ENCODE measurements at places on chromosomes 5 and 9.

DNA sequence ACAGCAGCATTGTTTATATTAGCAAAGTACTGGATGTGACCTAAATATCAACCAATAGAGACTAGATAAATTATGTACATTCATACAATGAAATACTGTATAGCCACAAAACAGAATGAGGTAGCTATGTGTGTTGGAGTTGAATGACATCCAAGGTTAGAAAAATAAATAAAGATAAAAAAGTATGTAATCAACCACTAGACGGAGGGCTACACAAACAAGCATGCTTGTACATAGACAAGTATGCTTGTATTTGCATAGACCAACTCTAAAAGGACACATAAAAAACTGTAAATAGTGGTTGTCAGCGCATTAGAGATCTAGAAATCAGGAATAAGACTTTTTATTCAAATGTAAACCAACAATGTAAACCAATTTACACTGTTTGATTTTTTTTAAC is 3.0 kb downstream of the FEM1C start:
- ATAC-seq, result no peak

DNA sequence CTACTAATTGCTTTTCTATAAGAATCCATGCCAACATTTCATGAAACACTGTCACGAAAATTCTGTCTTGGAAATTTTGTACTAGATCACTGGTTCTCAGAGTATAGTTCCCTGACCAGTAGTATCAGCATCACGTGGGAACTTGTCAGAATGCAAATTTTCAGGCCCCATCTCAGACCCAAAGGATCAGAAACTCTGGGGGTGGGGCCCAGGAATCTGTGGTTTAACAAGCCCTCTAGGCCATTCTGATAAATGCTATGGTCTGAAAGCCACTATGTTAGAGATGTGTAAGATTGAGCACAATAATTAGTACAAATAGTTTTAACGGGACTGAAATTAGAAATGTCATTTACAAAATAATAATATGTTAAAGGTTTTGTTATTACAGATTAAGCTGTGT is 615.7 kb upstream of the ARRDC3 start:
- no peak for ATAC-seq

DNA sequence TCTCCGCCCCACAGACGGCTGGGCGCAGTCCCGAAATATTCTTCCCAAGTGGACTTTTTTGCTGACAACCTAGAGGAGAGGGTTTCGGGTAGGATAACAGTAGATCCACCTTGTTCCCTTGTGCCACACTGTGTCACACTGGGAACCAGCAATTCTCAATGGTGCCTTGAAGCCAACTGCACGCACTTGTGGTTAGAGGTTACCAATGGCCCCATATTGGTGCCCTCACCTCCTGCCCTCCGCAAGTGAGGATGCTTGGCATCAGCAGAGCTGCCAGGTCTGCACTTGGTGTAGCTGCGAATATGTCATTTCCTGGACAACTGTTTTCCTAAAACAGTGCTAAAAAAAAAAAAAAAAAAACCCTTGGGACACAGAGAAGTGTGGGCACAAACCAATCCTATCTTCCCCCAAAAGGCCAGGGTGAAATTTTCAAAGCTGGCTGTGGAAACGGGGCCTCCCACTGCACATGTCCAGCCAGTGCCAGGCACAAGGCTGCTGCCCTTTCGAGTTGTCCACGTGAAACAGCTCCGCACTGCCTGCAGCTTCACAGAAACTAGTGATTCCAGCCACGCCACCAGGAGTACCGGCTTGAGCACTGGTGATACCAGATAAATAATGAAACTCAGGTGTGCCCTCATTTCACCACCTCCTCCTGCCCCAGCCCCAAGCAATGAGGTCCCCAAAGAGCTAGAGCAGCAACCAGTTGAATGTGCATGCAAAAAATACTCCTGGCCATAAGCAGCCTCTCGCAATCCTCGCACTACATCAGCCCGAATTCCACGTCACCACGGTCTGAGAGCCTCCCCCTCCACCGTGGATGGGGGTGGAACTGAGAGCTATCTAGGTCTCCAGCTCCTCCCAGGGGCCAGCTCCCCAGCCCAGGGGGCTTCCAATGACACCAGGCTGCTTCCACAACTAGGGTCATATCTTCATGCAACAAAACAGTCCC is 51.2 kb downstream of the USP20 start:
- no peak for ATAC-seq

- ATAC-seq, result no peak
Observed at GRCh38 chr5:12652201-12652600, 748.0 kb upstream of the CTNND2 start.

- ATAC-seq, result no peak
Observed at GRCh38 chr5:6356578-6357164, 21.7 kb downstream of the MED10 start.

DNA sequence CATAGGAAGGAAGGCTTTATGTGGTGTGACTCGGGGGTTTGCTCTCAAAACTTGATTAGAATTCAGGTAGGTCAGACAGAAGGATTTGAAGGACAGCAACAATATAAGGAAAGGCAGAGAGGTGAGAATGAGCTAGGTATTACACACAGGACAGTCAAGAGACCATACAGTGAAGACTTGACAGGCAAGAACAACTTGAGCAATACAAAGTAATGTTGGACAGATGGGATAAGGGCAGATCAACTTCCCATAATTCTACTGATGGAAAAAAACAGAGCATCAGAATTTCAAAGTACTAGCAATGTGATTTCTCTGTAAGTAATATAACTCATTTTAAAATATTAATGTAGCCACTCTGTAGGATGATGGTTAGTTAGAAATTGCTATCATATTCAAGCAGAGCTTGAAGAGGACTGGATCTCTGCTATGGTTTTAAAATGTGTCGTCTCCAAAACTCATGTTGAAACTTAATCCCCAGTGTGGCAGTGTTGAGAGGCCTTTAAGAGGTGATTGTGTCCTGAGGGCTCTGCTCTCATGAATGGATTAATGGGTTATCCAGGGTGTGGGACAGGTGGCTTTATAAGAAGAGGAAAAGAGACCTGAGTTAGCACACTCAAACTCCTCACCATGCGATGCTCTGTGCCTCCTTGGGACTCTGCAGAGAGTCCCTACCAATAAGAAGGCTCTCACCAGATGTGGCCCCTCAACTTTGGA is 22.4 kb upstream of the HOMER1 start:
- ATAC-seq, result no peak

- ATAC-seq, result no peak
Observed at GRCh38 chr9:81363916-81364480, 325.3 kb downstream of the TLE1 start.
